ENCODE measurements at places on chromosomes 16 and 17.

DNA sequence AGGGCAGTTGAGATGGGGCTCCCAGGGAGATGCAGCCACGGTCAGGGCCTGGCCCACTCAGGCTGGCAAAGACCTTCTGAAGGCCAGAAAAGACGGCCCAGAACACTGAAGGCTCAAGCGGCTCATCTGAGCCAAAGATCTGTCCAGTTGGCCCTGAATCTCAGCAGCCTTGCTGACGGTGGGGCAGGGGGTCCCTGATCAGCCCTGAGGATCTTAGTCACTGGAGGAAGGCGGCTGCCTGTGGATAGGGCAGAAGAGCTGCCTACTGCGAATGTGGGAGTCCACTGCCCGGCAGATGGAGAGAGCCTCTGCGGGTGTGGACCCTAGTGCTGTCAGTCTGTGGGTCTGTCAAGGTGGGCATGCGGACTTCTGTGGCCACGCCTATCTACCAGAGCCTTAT, 1738.2 kb downstream of the TP53TG3F start:
- DNase-seq: no peak

GRCh38 chr16:392450-393030, 4.5 kb upstream of the NME4 start:
- DNase-seq: peak; percentile 38

DNA sequence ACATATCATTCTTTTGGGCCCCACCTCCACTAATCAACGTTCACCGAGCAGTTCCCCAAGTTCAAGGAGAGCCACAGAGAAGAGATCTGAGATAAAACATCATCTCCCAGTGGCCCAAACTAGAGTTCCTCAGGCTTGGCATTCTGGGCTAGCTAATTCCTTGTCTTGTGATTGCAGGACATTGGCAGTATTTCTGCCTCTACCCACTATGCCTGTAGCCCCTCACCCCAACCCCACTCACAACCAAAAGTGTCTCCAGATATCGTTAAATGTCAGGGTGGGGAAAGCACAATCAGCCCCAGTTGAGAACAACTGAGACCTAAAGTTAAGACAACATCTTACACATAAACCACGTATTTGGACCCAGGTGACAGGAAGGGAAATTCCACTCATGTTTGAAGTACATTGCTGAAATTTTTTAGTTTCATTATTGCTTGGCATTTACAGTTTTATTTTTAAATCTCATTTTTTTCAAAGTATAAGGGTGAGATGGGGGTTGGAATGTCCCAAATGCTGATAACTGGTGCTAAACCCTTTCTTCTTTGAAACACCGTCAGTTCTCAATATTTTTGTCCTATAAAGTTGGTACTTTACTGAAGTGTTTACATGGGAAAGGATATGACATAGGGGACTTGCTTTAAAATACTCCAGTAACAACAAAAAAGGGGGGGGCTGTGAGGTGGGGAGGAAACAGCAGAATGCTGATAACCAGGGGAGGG, 13.6 kb downstream of the ZC3H7A start:
- peak; percentile 86 for DNase-seq

GRCh38 chr16:78117391-78117790, 17.9 kb downstream of the WWOX start:
- DNase-seq: no peak

DNA sequence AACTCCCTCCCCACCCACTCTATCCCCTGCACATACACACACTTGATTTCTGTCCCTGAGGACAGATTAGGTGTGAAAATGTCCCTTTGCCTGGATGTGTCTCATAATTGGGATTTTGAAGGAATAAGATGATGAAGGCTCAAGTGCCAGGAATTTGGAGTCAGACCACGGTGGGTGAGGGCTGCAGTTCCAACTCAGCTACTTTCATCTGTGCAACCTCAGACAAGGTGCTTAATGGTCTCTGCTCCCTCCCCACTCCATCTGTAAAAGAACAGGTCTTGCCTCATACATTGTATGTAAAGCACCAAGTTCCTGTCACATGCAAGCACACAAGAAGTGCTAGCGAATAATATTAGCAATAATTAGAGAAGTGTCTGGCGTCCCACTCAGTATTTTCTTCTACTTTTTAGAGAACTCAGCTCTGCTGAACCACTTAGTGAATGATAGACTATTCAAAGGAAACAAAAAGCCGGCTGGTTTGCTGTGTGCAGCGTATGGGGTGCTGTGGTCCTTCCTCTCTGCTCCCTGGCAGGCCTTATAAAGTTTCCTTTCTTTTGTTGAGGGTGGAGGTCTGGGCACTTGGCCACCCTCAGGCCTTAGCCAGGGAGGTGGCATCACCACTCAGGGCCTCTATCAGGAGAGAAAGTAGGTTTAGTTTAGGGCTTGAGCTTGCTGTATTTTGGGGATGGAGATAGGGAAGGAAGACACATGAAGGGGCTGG, 6.4 kb downstream of the TBX4 start:
- DNase-seq: no peak

GRCh38 chr17:21283482-21284318, 811 bp upstream of the MAP2K3 start:
- DNase-seq: no peak

GRCh38 chr16:51151435-51151960, 428 bp upstream of the SALL1 start:
- DNase-seq: no peak

DNA sequence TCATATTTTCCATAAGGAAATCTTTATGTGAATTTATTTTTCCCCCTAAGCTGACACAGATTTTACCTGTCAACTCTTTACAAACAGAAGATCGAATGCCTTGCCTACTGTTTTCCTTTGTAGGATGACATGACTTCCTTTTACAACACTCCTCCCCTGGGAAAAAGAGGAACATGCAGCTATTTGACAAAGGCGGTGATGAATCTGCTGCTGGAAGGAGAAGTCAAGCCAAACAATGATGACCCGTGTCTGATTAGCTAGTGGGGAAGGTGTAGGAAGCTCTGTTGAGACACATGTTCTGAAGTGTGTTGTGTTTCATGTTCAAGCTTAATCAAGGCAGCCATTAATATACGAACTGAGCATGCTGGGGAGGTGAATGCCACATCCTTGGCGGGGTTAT, 238.0 kb downstream of the PHKB start:
- no peak for DNase-seq

DNA sequence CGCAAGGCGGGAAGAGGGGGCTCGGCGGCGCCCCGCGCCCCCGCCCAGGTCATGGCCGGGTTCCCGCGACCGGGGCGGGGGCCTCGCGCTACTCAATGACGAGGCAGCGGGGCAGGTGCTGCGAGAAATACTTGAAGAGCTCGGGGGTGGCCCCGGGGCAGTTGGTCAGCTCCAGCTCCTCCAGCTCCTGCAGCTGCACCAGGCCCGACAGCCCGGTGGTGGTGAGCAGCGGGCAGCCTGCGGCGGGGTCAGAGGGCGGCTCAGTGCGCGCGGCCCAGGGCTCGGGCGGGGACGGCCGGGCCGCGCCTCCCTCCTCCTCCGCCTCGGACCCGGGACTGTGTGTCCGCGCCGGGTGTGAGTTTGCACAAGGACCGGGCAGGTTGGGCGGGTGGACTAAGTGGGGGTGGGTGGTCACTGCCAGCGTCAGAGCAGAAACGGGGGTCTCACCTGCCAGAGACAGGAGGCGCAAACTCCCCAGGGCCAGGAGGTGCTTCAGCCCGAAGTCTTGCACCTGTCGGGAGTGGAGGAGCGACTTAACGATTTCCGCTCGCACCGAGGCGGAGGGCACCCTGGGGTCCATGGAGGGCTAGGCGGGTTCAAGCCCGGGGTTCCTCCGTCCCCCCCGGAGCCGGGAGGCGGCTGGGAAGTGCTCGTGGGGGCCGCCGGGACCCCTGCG, 4.1 kb upstream of the WDR24 start:
- DNase-seq: no peak

DNA sequence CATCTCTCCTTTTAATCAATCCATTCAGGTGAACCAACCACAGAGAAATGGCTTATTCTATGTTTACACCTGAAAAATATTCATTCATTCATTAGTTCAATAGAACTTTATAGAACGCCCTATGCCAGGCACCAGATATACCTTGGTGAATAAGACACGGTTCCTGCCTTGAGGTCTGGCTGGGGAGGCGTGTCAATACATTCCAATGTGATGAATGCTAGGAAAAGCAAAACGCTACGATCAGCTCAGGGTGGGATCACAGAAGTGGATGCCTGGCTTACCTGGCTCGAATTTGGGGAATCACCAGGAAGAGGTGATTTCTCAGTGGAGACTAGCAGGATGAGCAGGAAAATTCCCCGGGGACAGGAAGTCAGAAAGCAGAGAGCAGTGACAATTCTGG, 17.5 kb upstream of the WFIKKN2 start:
- no peak for DNase-seq

DNA sequence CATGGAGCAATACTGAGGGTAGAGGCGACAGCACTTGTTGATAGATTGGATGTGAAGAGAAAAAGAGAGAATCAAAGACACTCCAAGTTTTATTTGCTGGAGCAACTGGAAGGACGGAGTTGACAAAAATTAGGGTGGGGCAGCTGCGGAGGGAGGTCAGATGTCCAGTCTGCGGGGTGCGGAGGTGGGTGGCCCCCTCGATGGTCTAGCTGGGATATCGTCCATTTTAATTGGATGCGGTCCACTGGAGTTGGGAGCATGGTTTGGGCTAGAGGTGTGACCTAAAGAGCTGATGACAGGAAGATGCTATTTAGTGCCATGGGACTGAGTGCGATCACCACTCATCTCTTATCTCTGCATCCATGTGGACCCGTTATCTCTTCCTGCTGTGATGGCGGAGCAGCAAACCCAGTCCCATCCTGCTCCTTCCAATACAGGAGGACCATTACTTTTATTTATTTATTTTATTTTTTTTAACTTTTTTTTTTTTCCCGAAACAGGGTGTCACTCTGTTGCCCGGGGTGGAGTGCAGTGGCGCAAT, 48.3 kb upstream of the CBX4 start:
- DNase-seq: no peak

- DNase-seq: no peak
Measured at GRCh38 chr16:56998861-56999260, 9.5 kb downstream of the NLRC5 start.

DNA sequence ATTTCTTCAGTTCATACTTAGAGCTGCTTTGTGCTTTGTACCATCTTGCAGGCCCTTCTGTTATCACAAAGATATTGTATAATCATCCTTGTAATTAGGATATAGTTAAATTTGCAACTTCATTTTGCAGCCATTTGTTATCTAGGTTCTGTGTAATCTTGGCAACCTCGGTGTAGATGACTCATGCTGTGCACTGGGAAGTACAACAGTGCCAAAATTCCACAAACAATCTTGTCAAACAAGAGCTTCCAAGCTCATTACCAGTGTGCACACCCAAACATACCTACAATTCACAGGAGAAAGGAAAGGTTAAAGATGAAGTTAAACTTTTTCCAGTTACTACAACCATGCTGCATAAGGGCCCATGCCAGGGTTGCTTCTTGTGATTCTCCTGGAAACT, 1231.8 kb downstream of the CDH11 start:
- DNase-seq: no peak

Data from activated CD4-positive, alpha-beta T cell treated with anti-CD3 and anti-CD28 coated beads, Interleukin-10, Interleukin-2, amounts not matched to agents 100 ng/mL and 50 ng/mL, durations not matched to agents 16 hours and 8 hours (primary cell).